ENCODE measurements at places on chromosomes 1 and 21. TPM values are rescaled to one million over a fixed set of nuclear protein-coding genes. Genes with fewer than 3 reads are reported as not detected.

DNA sequence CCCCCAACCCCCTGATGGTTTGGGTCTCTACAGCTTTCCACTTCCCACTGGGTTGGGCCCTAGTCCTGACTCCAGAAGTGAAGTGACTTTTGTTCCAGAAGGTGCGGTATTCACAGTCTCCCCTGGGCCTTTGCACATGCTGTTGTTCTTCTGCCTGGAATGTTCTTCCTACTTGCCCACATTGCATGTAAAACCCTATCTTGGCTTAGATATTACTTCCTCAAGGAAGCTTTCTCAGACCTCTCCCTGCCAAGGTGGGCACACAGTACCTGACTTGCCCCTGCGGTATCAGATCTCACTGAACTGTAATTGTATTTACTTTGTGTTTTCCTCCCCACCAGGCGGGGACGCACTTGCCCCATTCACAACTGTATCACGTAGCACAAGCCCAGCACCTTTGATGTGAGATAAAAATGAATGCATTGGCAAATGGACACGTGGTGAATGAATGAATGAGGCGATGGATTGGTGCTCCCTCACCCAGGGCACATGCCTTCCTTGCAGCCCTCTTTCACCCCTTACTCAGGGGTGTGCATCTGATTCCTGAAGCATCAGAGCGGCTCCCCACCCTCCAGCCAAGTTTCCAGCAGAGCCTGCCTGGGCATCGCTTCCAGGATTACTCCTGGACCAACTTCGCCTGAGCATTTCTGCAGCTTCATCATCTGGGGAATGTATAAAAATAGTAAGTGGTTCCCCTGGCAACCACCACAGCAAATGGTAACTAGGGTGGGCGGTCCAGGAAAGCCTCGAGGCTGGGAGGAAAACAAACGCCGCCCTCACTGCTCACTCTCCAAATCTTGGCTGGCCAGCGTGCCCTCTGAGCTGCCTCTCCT is 19.8 kb downstream of the NENF start:
- DNase-seq = no peak

- no peak for DNase-seq
Measured at GRCh38 chr1:65881067-65881594, 88.4 kb downstream of the PDE4B start.

DNA sequence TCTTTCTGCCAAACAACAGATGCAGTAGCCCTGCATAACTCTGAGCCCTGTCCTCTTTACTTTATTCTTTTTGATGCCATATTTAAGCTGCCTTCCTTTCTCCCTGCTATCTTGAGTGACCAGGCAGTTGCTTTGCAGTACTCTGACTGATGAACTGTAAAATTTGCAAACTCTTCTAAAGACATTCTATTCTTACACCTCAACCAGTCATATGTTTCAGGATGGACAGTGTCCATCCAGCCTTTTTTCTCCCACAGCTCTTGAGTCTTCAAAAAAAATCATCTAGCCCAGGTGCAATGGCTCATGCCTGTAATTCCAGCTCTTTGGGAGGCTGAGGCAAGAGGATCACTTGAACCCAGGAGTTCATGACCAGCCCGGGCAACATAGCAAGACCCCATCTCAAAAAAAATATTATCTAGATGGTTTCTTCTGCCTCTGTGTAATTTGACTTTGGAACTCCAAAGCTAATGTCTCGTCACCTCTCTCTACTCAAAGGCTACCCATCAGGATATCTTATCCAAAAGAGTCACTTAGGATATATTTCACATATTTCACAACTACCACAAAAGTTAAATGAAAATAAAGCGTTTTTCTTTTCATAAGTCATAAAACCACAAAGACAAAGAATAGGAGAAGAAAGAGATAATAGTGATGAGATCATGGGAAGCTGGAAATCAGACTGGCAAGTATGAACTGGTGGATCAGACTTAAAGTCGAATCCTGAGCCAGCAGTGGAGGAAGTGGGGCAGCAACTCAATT is 54.6 kb upstream of the IPO9 start:
- DNase-seq = no peak

AMY1C gene
- total RNA-seq = not detected

All from activated T-cell treated with anti-CD3 and anti-CD28 coated beads, Interleukin-2, amount 50 U/mL, for 72 hours (primary cell).